Neural crest cell (in vitro differentiated cells): ENCODE measurements at places on chromosomes 7 and 10. TPM values are rescaled to one million over a fixed set of nuclear protein-coding genes. Genes with fewer than 3 reads are reported as not detected.

Gene IL15RA
- not detected in 2 replicates for total RNA-seq

Gene MYO3A
- total RNA-seq = 0.82 and 1.4 TPM in 2 replicates

Gene NYAP1
- 4.8 and 5.2 TPM in 2 replicates for total RNA-seq

Gene IDI2
- total RNA-seq = not detected in 2 replicates

Gene SPRN
- 0.37 and 0.48 TPM in 2 replicates for total RNA-seq

Gene CPSF4
- 111 and 117 TPM in 2 replicates for total RNA-seq

Gene CHAT
- total RNA-seq = 2.7 and 3.3 TPM in 2 replicates

Gene WIPF3
- total RNA-seq = 4.0 and 5.1 TPM in 2 replicates

Gene LLCFC1
- not detected in 2 replicates for total RNA-seq

- no peak for DNase-seq
Observed at GRCh38 chr10:5943536-5943935, 33.8 kb downstream of the IL15RA start.

DNA sequence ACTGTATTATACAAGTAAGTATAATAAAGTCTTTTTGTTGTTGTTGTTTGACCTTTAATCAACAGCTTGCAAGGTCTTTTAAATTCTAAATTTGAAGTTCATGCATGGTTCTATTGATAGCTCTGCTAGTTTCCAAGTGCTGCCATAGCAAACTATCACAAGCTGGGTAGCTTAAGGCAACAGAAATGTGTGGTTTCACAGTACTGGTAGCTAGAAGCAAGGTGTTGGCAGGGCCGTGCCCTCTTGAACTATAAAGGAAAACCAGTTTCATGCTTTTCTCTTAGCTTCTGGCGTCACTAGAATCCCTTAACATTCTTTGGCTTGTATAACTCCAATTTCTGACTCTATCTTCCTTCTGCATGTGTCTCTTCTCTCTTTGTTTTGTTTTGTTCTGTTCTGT lies 1021.9 kb upstream of the AUTS2 start:
- DNase-seq = no peak

- DNase-seq = no peak
Observed at GRCh38 chr7:104174798-104175197, 33.0 kb downstream of the ORC5 start.

GRCh38 chr7:41996381-41997035 lies 240.5 kb downstream of the GLI3 start:
- DNase-seq = no peak

DNA sequence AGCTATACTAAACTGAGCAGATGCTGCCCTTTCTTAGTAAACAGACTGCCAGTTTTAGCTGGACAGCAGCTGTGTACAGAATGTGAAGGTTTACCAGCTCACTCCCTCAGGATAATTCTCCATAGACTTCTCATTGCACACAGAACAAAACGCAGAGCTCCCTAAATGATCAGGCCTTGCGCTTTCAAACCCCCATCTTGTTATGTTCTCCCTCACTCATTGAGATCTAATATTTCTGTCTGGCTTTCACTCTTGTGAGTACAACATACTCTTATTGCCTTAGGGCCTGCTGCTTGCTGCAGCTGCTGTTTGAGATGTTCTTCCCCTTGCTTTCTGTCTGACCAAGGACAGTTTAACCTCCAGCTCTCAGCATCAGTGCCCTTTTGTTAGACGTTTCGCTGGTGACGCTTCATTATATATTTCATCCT lies 17.3 kb downstream of the VWDE start:
- DNase-seq = no peak

DNA sequence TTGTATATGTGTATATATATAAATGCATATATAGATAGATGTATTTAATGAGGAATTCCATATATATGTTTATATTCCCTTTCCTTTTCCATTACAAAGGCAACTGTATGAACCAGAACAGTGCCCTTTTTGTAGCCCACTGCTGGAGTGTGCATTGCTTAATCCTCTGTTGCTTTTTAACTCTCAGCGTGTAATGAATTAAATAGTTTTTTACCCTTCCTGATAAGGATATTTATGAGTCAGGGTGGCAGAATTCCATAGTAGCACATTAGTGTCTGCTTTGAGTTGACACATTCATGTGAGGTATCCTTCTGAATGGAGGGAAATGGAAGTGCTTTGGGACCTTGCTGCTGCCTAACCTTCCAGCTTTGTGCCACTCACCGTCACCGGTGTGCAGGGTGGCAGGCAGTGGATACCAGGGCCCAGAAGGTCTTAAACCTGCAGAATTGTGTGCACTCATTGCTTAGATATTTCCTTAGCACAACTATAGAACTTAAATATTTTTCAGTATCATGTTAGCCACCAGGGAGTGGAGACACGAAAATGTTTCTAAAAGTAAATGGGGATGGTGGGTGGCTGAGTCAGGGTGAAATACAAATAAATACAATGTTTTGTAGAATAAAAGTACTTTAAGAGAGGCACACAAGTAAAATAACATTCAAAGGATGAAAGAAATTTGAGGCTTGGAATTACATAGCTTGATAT lies 117.9 kb downstream of the SND1 start:
- DNase-seq = no peak

GRCh38 chr10:118694848-118695247 lies 59.9 kb downstream of the CACUL1 start:
- DNase-seq = no peak

- no peak for DNase-seq
Observed at GRCh38 chr10:122328676-122329075, 45.8 kb upstream of the PLEKHA1 start.

DNA sequence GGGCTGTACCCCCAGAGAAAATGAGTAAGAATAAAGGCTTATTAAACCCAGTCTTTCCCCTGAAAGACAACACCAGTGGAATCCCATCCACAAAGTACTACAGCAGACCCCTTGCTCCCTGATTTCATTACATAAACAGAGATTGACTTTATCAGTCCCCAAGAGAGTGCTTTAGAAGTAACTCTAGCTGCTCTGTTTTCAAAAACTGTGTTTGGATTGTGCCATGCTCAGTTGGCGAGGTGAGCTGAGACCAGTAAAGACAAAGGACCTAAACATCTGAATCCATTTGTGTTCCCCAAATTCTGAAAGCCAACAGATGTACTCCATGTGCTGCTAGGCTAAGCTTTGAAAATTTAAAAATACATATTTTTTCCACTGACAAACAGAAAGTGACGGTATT lies 127.0 kb downstream of the ATE1 start:
- no peak for DNase-seq

- DNase-seq = no peak
Observed at GRCh38 chr7:41470081-41470480, 232.8 kb downstream of the INHBA start.

DNA sequence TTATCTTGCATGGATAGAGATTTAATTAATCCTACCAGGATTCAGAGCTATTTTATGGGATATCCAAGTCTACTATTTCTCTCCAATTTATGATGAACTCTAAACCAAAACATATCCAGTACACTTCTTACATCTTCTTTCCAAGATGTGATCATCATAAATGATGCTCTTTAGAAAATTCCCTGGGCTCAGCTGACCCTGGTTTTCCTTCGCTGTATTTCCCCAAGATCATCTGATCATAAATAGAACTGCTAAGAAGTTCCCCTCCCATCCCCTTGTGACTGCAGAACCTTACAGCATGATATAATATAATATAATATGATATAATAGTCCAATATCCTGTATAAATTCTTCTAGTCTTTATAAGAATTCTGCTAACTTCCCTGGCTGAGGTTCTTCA lies 114.6 kb upstream of the LYZL2 start:
- DNase-seq = no peak

DNA sequence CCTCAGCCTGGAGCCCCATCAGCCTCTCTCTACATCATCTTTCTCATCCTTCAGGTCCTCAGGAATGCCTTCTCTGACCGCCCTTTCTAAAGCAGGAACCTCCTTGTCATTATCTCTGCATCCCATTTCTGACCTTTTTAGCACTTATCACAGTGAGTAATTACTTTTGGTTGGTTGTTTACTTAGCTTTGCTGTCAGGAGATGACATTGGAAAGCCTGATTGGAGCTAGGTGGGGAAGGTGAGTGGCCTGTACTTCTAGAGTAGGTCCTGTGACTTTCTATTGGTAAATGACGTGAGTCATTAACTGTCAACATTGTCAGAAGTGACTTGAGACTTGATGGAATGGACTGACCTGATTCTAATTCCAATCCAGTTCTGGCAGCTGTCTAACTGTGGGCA lies 9.3 kb upstream of the SLC25A13 start:
- no peak for DNase-seq

DNA sequence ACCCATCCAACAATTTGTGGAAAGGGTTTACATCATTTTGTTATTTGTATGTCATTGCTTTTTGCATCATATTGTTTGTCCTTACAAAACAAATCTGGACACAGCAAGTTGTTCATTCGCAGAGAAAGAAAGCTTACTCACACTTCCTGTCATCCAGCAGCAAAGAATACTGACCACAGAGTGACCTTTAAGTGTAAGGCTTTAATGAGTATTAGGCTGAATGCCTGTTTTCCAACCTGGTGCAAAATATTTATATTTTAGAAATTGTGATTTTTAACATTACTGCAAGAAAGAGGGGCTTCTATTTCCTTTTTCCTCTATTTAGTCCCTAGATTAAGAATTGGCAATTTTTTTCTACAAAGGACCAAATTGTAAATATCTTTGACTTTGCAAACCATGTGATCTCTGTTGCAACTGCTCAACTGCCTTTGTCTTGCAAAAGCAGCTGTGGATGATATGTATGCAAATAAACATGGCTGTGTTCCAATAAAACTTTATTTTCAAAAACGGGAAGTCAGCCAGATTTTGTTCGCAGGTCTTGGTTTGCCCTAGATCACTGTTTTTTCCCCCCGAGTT lies 27.8 kb upstream of the ITGB1 start:
- no peak for DNase-seq

- no peak for DNase-seq
Observed at GRCh38 chr7:46032353-46032752, 111.3 kb upstream of the IGFBP3 start.

GRCh38 chr7:41842956-41843355 lies 140.1 kb upstream of the INHBA start:
- no peak for DNase-seq

DNA sequence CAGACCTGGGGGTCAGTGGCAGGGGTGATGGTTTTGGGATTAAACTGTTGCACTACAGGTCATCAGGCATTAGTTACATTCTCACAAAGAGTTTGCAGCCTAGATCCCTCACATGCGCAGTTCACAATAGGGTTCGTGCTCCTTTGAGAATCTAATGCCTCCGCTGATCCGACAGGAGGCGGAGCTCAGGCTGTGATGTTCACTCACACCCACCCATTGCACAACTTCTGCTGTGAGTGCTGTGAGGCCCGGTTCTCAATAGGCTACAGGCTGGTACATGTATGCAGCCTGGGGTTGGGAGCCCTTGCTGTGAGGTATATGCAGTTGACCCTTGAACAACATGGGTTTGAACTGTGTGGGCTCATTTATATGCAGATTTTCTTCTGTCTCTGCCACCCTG lies 416.4 kb downstream of the GFRA1 start:
- no peak for DNase-seq

DNA sequence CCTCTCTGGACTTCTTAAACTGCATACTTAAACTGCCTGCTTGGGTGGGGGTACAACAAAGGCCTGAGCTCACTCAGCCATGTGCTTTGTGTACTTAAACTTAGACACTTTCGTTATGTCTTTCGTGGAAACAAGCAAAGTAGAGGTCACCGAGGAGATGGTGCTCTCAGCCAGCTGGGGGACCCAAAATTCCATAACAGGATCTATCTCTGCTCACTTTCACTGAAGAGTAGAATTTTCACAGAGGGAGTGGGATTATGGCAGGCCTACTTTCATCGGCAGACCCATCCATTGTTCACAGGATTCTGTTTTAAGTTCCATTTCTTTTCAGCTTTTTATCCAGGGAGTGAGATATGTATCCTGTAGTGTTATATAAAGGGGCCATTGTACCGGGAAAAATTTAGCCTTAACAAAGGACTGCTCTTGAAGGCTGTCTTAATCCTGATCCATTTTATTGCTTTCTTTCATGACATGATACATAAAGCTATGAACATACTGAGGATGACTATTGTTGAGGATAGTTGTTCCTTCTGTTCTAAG lies 370.0 kb upstream of the GHITM start:
- DNase-seq = no peak

- no peak for DNase-seq
Observed at GRCh38 chr7:30170476-30171205, 35.9 kb downstream of the MTURN start.

DNA sequence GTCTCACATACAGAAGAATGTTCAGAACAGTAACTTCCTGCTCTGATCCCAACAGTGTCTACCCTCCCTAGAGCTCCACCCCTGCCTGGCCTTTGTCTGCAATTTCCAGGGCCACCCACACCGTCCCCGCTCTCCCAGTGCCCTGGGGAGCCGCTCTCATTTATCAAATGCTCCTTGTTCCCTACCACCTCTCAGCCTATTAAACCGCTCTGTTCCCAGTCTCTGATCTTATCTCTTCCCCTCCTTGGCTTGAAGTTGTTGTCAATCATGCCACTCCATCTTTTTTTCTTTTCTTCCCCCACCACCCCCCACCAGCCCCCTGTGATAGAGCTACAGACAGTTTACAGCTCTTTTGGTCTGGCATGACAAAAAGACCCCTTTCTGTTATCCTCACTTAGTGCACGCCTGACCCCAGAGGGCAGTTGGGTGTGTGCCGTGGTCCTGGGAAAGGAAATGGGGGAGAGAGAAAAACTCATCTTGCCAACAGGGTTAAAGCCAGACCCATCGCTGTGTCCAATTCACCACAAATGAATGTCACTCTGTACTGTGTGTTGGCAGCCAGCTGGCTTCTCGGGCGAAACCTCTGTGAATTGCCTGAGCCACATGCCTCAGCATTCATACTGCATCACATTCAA lies 28.8 kb upstream of the HECTD2 start:
- DNase-seq = peak; percentile 43

GRCh38 chr7:69110450-69111050 lies 487.7 kb upstream of the AUTS2 start:
- DNase-seq = no peak

- no peak for DNase-seq
Observed at GRCh38 chr10:111875725-111876124, 307.8 kb downstream of the GPAM start.

GRCh38 chr10:33005322-33006301 lies 47.6 kb upstream of the ITGB1 start:
- DNase-seq = peak; percentile 54

DNA sequence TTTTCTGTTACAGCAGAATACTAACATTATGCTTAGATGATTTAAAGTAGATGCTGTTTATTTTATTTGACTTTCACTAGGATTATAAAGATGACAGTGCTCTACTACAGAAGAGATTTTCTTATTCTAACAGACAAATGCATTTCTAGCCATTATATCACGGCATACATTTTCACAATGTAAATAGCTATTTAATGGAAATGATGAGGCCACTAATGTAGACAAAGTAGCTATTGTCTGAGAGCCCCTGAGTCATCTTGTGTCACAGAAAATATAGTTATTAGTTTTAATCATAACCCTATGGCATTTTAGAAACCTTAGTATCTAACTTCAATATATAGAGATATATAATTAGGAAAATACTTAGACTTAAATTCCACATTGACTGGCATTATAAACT lies 158.0 kb upstream of the AHR start:
- DNase-seq = no peak

DNA sequence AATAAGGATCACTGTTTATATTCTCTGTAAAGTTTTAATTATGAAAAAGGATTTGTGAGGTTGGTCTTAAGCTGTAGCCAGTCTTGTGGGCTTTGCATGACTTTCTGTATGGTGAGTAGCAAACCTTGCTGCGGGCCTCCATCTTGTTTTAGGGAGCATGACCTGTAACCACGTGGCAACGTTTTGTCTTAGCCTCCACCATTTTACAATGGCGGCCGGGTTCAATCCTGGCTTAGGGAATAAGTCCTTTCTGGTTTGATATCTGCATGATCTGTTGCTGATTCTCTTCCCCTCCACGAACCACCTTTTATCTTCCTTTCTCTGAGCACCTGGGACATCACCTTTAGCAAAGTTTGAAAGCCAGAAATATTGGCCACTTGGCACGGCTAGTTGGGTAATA lies 32.5 kb upstream of the OPTN start:
- no peak for DNase-seq
